Nucleus accumbens (tissue), 56 donors: ENCODE measurements at places on chromosomes 5 and 9.

DNA sequence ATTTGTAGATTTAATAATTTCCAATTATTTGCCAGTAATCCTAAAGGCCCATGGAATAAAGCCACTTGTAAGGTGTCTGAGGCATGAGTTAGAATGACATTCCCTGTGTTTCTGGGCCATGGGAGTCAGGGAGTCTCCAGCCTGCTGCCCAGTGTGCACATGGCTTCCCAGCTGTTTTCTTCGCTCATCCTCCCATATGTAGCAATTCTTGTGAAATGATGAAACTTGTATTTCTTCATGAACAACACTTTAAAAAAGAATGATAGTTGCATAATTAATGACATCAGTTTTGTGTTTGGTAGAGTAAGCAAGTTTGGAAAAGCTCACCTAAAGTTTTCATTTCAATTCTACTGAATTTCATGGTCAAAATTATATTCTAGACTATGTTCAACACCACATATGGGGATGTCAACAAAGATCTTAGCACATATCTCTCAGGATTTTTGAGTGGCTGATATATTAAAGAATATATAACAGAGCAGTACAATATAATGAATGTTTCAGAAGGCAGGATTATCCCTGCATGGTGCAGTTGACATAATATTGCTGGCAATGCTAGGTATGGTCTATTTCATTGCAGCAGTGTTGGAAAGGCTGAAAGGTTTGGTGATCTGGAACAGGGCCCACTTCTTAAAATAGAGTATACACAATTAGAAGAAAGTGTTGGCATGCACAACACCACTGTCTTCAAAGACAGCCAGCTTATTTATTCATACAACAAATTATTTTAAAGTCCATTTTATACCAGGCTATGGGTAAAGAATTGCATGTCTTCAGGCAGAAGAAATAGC is 44.7 kb downstream of the GRIN3A start:
- DNase-seq = no peak

GRCh38 chr9:96867079-96867804 is 12.9 kb upstream of the ZNF782 start:
- no peak for DNase-seq

DNA sequence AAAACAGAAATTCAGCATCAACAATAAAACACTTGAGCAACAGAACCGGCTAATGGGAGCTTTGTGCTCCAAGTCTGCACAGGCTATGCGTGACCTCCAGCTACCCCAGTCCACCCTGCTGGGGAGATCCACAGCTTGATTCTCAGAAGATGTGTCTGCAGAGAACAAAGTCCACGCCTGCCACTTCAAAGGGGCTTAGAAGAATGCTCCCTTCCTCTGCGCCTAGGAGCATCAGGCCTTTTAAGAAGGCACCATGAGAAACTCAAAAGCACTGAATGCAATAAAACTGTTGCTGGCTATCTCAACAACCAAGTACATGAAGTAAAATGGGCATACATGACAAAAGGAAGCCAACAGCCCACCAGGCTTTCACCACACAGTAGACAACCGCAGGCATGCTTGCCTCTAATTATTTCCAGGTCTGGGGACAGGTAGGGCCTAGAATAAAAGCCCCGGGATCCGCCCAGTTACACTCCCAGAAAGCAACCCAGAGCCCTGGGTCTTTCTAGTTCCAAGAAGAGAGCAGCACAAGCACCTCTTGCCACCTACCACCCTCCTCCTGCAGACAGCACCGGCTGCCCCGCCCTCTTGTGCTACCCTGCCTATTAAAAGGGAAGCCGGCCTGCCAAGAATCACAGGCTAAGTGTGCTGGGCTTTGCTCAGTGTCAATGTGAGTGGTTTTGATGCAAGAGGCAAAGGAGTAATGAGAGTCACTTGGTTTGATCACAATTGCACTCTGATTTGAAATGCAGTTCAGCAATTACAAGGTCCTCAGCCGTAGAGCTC is 123.2 kb downstream of the SPOCK1 start:
- no peak for DNase-seq

- DNase-seq = no peak
These were observed 73.0 kb upstream of the MPDZ start for GRCh38 chr9:13352451-13352979.

GRCh38 chr9:107044872-107045271 is 181.9 kb downstream of the ZNF462 start:
- no peak for DNase-seq

- DNase-seq = no peak
These were observed 215.0 kb downstream of the VPS13A start for GRCh38 chr9:77392328-77392727.

DNA sequence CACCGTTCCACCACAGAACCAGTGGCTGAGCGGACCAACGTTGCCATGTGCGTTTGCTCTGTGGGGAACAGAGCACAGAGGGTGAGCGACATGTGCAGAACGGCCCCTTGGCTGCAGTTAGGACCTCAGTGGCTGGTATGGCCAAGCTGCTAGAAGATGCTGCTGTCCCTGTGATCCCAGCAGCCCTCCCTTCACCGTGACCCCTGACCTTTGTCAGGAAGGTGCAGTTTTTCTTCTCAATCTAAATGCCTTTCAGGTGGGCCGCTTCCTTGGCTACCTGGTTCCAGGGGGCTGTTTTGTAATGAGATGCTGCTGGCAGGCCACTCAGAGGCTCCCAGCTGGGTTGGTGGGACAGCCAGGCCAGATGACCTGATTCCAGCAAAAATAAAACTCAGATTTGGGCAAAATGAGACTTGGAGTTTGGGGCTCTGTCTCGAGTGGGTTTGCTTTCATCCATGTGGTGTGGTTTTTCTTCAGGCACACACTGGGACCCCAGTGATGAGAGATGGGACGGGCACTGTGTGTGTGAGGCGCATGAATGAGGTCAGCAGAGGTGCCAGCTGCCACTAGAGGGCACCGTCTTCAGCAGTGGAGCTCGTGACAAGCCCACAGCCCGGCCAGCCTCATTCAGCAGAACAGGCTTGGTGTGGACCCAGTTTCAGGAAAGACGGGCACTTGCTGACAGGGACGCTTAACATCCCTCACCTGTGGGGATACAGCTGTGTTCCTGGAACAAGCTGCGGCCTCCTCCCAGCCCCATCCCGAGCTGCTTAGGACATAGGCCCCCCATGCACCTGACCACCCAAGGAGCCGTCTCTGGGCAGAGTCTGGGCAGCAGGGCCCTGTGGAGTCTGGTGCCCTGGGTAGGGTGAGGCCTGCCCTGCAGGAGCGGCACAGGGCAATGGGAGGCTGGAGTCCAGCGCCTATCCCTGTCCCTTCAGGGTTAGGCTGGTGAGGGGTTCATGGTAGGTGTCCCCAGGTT is 4.1 kb downstream of the MRPS2 start:
- peak; percentile 58 for DNase-seq

- no peak for DNase-seq
These were observed 73.4 kb downstream of the HABP4 start for GRCh38 chr9:96523374-96523773.

GRCh38 chr9:68785965-68786364 is 80.9 kb downstream of the PIP5K1B start:
- DNase-seq = no peak

GRCh38 chr5:15260356-15261268 is 239.4 kb upstream of the FBXL7 start:
- no peak for DNase-seq

- DNase-seq = no peak
These were observed 19.9 kb downstream of the ABITRAM start for GRCh38 chr9:108953983-108954574.

DNA sequence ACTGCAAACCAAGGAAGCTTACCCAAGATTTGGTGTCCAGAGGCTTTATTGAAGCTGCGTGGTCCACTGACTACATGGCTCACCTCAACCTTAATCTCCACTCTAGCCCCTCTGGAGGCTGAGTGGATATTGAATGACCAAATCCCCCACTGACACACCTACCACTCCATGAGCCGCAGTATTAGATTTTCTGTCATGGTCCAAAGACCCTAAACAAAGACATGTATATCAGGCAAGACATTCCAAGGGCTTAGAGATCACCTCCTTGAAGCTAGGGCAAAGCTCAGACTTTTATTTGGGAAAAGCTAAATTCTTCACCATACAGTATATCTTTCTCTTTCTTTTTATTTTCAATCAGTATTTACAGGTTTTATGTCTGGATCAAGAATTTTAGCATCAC is 346.2 kb upstream of the CTNND2 start:
- DNase-seq = no peak

DNA sequence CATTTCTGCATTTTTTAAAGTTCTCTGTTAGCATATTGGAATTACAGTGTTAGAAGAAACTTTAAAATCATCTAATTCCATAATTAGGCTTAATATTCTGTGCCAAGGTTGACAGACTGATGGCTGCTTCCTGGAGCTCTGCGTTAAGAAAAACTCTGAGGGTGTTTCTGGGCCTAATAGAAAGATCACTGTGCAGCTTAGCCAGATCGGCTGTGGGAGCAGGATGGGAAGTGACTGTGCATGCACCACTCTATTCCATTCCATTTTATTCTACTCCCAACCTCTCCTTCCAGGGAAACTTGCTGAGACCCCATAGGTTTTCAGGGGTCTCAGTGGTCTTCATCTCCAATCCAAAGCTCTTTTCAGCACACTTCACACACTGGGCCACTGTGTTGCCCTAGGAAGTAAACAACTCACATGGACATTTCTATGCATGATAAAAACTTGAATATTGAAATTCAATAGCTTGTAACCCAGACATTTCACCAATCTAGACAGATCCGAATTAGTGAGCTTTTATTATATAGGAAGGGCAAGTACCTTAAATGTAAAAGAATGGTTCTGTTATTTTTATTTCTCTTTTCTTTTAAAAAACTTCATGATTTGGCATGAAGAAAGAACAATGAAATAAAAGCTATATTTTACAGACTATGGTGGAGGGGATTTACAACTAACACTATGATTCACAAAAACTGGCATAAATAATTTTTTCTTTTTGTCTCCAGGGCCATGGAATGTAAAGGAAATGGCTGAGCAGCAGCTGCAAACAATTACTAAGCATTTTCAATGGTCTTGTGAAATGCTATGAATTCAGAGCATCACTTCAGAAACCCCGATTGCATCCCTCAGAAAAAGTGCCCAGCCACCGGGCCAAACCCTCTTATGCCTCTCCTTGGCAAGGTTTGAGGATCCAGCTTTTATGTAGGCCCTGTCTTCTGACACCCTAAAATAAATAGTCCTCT is 51.4 kb upstream of the DAB2 start:
- no peak for DNase-seq

DNA sequence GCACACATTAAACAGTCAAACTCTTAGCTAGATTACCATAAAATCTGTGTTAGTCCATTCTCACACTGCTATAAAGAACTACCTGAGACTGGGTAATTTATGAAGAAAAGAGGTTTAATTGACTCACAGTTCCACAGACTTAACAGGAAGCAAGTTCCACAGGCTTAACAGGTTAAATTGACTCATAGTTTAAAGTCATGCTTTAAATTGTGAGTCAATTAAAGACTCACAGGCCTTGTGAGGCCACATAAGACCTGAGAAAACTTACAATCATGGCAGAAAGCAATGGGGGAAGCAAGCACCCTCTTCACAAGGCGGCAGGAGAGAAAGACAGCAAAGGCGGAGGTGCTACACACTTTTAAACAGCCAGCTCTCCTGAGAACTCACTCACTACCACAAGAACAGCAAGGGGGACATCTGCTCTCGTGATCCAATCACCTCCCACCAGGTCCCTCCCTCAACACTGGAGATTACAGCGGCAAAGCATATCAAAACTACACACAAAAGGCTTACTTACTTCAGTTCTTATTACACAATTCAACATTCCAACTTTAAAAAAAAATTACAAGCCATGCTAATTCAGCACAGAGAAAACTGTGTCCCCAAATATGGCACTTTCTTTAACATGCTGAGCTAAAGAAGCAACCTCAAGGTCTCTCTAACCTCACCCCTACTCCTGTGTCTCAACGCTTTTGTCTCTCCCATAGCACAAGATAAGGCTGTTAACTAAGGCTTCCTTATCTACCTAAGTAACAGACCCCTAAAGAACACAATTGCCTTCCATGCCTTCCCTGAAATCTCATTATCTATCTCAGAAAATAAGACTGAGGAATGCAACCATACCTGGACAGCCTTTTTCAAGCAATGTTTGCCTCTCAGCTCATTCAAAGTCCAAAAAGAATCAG is 805.1 kb downstream of the NR2F1-AS1 start:
- DNase-seq = no peak

DNA sequence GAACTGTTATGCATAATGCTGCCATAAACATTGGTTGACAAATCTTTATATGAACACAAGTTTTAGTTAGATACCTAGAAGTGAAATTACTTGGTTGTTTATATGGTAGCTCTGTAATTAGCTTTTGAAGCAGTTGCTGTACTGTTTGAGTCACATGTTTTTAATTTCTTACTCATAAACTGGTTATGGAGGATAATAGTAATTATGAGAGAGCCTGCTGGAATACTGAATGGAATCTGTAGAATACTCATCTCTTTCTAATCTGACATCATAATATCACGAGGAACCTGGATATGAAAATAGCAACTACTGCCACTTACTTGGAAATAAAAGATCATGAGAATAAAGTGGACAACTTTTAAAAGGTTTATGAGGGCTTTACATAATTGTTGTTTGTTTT is 509.2 kb downstream of the CETN3 start:
- no peak for DNase-seq

DNA sequence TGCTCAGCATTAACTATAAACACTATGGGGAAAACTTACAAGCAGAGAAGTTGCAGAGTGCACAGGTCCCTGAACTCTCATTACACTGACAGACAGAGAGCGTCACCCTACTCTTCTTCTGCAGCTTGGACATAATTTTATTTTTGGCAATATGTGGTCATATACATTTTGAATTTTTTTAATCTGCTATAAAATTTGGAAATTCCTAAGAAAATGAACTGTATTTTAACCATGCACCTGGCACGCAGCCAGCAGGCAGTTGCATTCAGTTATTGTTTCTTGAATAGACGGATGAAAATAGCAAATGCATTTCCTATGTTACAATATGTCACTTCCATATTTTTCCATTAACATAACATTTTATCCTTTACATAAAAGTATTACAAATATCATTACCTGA is 100.2 kb downstream of the SLC25A46 start:
- no peak for DNase-seq

DNA sequence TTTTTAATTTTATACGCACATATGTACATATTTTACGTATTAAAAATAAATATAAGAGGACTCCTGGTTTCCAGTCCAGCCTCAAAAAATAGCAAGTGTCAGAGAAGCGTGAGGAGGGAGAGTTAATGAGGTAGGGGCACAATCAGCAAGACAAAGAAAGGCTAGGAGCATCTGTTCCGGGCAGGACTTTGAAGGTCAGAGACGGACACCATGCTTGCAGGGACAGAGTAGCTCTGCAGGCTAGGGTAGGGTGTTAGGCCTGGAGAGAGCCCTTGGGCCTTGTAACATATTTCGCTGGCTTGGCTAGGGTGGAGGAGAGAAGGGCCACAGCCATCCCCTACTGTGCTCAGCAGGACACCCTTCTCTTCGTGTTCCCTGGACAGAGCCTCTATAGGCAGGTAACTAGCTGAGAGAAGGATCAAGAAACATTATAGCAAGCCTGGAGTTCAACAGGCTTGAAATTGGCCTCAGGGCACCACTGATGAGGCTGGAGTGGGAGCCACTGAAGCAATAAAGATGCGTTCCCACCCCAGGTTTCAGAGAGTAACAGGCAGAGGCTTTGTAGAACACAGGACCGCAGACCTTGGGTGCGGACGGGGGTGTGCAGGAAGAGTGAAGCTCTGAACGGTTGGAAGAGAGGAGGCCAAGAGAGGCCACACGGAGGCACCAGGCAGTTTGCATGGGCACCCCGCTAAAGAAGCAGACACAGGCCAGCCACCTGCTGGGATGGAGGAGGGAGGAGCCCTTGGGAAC is 9.7 kb upstream of the IPPK start:
- DNase-seq = no peak
